ENCODE measurements at places on chromosomes 12 and 14.
A peak's percentile ranks its signal among the peaks of the same experiment; 100 is the strongest.

DNA sequence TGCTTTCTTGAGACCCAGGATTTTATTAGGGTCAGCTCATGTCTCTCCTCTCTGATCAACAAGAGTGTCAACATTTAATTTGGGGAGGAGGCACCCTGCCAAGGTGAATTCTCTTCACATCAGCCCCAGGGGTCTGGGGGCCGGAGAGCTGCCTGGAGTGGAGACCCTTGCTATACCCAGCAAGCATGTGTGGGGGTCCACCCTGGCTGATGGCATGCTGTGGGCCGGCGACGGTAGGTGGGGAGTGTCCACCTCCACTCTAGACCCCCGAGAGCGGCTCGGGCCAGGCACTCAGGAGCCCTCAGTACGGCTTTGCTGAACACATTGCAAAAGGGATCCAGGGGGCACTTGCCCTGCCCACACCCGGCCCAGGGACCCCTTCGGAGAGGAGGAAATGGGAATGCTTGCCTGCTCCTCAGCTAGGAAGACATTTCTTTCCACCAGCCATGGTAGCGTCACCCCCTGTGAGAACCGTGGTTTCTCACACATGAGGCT, 10.4 kb downstream of the MEG3 start:
- DNase-seq = no peak

GRCh38 chr14:99063620-99064225, 208.3 kb downstream of the BCL11B start:
- no peak for DNase-seq

DNA sequence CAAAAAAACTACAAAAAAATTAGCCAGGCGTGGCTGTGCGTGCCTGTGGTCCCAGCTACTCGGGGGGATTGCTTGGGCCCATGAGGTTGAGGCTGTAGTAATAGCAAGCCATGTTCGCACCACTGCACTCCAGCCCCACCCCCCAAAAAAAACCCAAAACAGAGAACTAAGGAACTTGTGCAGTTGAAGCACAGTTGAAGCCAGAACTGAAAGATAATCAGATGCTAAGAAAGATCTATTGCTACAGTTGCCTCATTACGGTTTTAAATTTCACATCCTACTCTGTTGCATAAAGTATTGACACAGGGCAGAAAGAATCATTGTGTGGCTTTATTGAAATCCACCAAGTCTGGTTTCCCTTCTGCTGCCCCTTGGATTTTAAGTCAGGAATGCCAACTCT, 3.8 kb downstream of the CS start:
- no peak for DNase-seq

- no peak for DNase-seq
Observed at GRCh38 chr12:3045494-3045893, 31.7 kb upstream of the TSPAN9 start.

GRCh38 chr12:23028158-23028802, 403.3 kb downstream of the ETNK1 start:
- no peak for DNase-seq

- peak; percentile 41 for DNase-seq
Observed at GRCh38 chr14:104096751-104097700, 11.5 kb downstream of the ASPG start.

- DNase-seq = peak; percentile 49
Observed at GRCh38 chr12:105343836-105344235, 13.3 kb downstream of the C12orf75 start.

DNA sequence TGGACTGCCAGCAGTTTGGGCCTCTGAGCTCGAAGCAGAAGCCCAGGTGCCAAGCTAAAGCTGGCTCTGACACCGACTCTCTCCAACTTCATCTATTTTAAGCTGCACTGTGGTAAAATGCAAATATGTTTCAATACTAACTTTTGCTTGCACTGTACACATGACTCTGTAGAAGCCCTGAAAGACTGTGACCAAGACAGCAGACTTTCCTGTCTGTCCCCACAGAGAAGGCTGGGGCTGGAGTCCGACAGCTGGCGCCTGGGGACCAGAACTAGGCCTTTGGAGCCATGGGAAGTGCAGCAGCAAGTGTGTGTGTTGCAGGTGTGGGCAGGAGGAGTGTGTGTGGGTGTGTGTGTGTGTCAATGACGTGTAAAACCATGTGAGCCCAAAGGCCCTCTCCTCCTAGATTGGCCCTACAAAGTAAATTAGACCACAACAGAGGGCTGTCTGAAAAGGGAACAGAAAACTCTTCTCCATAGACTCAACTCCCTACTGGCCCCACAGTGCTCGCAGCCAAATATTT, 16.4 kb upstream of the RAB35 start:
- DNase-seq = no peak

- no peak for DNase-seq
Observed at GRCh38 chr14:87837296-87837695, 155.7 kb downstream of the GALC start.

GRCh38 chr12:120853188-120853587, 51.0 kb downstream of the SPPL3 start:
- no peak for DNase-seq

- peak; percentile 70 for DNase-seq
Observed at GRCh38 chr14:49687942-49688700, at the start of gene POLE2. Gene POLE2, minus strand, starts transcription at chr14:49688214. Its CDS starts 11 bp downstream, at chr14:49688203.

DNA sequence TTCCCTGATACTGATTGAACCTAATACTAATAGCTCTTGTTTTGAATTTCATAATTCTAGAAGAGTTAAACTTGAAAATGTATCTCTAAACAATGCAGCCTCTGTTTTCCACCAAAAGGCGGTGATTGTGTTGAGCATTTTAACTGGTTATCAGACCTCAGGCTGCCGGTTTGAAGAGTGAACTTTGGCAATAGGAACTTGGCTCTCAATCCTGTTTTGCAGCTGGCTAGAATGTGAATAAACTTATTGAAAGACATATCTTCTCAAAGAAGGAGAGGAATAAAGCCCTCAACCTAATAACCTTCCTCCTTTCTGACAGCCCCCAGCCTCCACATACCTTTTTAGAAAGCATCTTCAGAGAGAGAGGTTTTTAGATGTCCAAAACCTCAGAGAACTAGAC, 105.4 kb downstream of the SRGAP1 start:
- no peak for DNase-seq

- DNase-seq = no peak
Observed at GRCh38 chr14:55075628-55076175, 24.3 kb downstream of the MAPK1IP1L start.

DNA sequence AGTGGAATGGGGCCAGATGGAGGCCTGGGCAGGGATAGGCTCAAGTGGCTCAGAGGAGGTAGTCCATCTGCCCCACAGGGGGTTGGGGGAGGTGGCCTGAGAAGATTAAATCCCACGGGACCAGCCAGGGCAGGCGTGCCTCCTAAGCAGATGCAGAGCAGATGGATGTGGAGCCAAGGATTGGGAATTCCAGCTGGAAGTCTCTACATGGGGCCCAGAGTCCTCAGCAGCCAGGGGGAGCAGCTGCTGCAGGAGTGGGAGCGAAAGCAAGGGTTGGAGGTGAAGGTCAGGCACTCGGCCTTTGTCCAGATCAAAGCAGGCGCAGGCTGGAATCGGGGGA, 42.4 kb upstream of the VRK1 start:
- peak; percentile 55 for DNase-seq

DNA sequence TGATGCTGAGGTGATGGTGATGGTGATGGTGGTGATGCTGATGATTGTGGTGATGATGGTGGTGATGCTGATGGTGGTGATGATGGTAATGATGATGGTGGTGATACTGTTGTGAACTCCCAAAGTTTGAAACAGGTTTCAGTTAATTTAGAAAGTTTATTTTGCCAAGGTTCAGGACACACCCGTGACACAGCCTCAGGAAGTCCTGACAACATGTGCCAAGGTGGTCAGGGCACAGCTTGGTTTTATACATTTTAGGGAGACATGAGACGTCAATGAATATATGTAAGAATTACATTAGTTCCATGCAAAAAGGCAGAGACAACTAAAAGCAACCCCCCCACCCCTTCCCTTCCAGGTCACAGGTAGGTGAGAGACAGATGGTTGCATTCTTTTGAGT, 112.8 kb upstream of the EVL start:
- no peak for DNase-seq

DNA sequence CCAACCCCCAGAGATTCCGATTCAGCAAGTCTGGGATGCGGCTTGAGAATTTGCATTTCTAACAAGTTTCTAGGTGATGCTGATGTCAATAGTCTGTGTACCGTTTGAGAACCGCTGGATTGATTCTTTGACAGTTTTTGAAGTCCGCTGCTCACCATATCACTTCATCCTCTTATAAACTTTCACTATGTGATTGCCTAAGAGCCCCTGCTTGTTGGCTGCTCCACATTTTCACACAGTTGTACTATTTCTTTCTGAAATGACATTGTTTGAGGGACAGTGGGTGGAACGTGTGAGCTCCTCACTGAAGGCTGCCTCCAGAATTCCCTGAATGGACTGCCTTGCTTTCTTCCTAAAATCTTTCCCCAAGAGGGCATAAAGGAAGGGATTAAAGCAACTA, 7.7 kb downstream of the C3AR1 start:
- no peak for DNase-seq

DNA sequence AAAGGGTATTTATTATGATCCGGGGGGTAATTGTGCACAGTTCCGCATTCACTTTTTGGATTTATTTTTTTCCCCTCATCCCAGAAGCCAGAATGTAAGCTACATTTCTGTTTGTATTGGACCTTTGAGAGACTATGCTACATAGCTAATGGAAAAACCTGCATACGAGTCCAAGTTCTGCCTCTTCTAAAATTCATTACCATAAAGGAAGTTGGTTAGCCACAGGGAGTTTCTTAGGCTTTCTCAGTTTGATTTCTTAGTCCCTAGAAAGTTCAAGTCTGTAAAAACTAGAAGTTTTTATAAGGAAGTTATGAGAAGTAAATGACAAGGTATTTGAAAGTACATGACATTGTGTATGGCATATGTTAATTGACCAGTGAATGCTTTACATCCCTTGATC, 138.7 kb downstream of the PDE3A start:
- DNase-seq = no peak

DNA sequence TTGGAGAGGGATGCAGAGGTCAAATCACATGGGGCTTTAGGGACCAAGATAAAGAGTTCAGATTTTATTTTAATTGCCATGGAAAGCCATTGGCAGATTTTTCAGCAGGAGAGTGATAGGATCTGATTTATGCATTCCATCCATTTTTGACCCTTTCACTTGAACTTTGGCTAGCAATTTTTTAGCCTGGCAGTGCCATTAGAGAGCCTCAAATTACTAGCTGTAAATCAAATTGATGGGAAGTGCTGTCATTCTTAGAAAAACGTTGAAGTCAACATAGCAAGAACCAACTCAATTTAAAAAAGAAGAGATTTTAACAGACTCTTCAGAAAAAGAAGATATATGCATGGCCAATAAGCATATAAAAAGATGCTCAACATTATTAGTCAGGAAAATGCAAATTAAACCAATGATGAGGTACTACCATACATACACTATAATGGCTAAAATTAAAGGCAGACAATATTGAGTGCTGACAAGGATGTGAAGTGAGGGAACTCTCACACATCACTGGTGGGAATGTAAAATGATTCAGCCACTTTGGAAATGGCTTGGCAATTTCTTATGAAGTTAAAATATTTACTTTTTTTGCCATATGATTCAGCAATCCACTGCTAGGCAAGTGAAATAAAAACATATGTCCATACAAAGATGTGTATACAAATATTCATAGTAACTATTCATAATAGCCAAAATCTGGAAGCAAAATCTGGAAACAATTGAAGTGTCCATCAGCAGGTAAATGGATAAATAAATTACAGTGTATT, 89.7 kb downstream of the PTCSC3 start:
- DNase-seq = no peak

- no peak for DNase-seq
Observed at GRCh38 chr12:29563636-29564035, 66.2 kb upstream of the OVCH1 start.

- DNase-seq = peak; percentile 79
Observed at GRCh38 chr12:108618079-108618952, 15.4 kb downstream of the SELPLG start.

DNA sequence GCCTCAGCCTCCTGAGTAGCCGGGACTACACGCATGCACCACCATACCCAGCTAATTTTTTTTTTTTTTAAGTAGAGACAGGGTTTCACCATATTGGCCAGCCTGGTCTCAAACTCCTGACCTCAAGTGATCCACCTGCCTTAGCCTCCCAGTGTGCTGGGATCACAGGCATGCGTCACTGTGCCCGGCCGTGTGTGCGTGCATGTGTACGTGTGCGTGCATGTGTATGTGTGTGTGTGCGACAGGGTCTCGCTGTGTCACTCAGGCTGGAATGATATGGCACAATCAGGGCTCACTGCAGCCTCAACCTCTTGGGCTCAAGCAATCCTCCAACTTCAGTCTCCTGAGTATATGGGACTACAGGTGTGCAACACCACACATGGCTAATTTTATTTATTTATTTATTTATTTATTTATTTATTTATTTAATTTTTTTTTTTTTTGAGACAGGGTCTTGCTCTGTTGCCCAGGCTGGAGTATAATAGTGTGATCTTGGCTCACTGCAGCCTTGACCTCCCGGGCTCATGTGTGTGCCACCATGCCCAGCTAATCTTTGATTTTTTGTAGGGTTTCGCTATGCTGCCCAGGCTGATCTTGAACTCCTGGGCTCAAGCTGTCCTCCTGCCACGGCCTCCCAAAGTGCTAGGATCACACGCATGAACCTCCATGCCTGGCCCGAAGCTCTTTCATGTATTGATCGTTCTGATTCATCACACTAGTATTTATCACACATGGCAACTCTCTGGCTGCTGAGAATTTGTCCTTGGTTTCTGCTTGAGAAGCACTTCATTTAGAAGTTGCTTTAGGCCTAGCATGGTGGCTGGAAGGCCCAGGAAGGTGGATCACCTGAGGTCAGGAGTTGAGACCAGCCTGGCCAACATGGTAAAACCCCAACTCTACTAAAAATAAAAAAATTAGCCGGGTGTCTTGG, 35.9 kb upstream of the CLIP1 start:
- no peak for DNase-seq

DNA sequence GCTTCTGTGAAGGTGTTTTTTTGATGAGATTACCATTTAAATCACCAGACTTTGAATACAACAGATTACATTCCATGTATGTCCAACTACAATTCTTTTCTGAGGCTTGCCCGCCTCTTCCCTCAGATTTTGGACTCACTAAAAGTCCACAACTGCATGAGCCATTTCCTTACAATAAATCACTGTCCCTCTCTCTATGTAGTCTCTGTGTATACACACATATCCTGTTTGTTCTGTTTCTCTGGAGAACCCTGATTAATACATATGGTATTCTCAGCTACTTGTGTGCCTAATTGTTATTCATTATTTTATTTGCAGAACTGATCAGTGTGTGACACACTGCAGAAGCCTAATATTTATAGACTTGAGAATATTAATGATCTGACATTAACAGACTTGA, 2.4 kb upstream of the MIPOL1 start:
- DNase-seq = no peak
